ENCODE measurements at places on chromosomes 4 and X. TPM values are rescaled to one million over a fixed set of nuclear protein-coding genes. Genes with fewer than 3 reads are reported as not detected.

DNA sequence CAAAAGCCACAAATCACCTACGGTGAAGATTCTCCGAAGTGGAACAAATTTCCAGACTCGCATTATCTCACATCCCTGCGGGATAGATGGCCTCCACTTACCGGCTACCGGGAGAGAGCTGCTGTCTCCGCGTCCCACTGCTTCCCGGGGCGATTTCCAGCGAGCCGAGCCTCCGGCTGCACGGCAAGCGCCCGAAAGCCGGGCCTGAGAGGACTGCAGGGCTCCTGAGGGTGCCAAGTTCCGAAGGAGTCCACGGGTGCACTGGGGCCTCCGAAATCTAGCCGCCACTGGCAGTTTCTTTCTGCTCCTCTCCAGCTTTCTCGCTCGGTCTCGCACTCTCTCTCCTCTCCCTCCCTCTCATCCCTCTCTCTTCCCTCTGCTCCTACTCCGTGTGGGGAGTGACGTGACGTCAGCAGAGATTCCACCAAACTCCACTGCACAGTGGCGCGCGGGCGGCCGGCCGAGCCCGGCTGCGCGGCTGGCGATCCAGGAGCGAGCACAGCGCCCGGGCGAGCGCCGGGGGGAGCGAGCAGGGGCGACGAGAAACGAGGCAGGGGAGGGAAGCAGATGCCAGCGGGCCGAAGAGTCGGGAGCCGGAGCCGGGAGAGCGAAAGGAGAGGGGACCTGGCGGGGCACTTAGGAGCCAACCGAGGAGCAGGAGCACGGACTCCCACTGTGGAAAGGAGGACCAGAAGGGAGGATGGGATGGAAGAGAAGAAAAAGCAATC lies 14.0 kb upstream of the PITX2 start:
- H3K27me3 ChIP-seq, result peaks cover 52% of the 10 kb centered on the region
- H3K36me3 ChIP-seq, result no peaks in the 10 kb centered on the region
- peaks cover 3% of the 10 kb centered on the region for H3K4me1 ChIP-seq
- no peak overlapping the region for H3K4me3 ChIP-seq

DNA sequence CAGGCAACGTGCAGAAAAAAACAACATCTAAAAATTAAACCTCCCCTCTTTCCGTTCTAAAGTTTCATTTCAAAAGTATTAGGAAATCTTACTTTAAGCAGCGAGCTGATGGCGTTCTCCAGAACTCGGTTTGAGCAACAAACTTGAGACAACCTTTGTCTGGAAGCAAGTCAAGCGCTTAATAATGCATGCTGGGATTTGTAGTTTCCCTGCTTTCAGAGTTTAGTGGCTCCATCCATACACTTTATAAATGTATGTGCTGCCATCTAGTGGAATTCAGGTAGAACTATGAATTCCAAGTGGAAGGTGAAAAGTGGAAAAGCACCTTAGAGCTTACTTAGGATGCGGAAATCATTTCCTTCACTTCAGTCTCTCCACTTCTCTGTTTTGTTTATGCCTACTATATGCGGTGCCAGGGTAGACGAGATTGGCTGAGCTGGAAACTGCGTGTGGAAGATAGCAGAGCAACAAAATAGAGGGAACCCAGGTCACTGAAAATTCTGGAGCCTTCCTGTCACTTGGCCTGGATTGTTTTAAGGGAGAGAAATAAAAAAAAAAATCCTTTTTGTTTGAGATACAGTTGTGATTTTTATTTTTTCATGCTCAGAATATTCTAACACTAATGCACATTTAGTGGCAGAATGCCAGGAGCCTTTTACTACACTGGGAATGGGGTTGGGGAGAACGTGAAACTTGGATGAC lies at the start of gene BDH2:
Gene BDH2, minus strand, starts transcription at position 144 of the 702 bp plus-strand sequence. CDS start 3,580 bp downstream, outside the sequence.
- peak within 1 kb of the TSS; percentile 35 for H3K27ac ChIP-seq
- peak; percentile 51 for DNase-seq
- H3K27me3 ChIP-seq, result no peaks in the 10 kb centered on the region
- peak within 1 kb of the TSS; percentile 96 for H3K4me3 ChIP-seq

DNA sequence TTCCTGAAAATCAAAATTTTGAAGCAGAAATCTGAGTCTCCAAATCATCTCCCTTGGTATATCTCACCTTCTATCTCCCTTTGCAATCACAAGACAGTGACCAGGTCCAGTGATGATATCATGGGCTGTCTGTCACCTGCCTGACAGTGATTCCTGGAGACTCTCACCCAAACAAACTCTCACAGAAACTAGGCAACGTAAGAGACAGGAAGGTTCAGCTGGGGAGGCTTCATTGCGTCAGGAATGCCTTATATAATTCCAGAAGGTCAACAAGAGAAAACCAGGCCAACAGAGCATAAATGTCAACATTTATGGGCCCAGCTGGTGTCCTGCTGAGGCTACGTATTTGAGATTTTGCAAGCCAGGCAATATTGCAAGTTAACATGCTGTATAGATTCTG lies 412.7 kb downstream of the KCNIP4 start:
- H3K4me3 ChIP-seq, result no peak overlapping the region
- no peaks in the 10 kb centered on the region for H3K36me3 ChIP-seq
- no peaks in the 10 kb centered on the region for H3K27me3 ChIP-seq
- no peak overlapping the region for H3K27ac ChIP-seq

DNA sequence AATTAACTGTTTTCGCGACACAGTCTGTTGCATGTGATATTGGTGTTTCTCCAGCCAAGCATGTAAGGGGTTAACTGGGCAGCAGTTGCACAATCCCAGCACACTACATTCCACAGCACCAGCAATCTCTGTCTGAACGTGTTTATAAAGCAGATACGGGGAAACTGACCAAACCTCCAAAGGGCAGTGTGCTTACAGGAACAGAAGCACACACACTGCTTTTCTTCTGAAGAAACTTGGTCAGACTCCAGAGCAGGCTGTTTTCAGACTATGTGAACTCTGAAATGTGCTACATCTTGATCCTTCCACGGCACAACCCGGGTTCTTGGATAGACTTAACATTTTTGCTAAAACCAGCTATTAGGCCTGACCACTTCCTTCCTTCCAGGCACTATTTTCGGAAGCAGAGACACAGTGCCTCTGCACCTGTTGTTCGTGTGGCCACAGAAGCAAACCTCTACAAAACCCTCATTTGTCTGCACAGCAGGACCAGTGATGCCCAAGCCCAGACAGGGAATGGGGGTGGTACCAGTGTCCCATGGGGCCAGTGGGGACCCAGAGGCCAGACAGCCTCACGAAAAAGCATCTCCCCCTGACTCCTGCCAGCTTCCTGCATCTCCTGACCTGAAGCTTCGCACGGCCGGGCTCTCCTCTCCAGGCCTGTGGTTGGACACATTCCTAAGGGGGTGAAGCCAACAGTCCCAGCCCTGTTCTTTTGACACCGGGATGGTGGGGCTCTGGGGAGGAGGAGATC lies 90.1 kb downstream of the IRF2 start:
- H3K36me3 ChIP-seq, result peaks cover 29% of the 10 kb centered on the region
- no peak for DNase-seq
- no peak overlapping the region for H3K27ac ChIP-seq
- peaks cover 45% of the 10 kb centered on the region for H3K4me1 ChIP-seq

DNA sequence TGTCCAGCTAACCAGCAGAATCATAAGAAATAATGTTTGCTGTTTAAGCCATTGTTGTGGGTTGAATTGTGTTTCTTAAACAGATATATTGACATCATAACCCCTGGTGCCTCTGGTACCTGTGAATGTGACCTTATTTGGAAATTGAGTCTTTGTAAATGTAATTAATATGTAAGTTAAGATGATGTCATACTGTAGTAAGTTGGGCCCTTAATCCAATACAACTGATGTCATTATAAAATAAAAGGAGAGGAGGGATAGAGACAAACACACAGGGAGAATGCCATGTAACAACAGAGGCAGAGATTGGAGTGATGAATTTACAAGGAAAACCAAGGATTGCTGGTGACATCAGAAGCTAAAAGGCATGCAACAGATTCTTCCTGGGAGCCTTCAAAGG lies 141.4 kb downstream of the ZIC3 start:
- H3K36me3 ChIP-seq, result no peaks in the 10 kb centered on the region
- H3K27ac ChIP-seq, result no peak overlapping the region
- H3K27me3 ChIP-seq, result no peaks in the 10 kb centered on the region
- H3K4me3 ChIP-seq, result no peak overlapping the region
- DNase-seq, result no peak
- no peaks in the 10 kb centered on the region for H3K4me1 ChIP-seq

DNA sequence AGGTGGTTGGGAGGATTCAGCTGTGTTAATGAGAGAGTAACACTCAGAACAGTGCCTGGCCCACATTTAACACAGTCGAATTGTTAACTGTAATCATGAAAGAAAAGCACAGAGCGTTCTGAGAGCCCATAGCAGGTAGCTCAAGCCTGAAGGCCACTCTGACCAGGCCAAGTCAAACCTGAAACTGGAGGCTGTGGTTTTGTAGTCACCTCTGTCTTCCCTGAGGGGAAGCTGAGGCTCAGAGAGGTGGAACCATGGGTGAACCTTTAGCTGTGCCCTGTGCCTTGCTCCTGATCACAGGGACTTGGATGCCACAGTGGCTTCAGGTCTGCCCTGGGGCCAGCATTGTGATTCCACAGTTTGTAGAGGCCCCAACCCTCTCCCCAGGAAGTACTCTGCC lies 16.6 kb upstream of the UBA1 start:
- H3K4me3 ChIP-seq, result no peak overlapping the region
- H3K27me3 ChIP-seq, result no peaks in the 10 kb centered on the region
- peaks cover 70% of the 10 kb centered on the region for H3K36me3 ChIP-seq
- no peak overlapping the region for H3K27ac ChIP-seq
- no peak for DNase-seq
- no peaks in the 10 kb centered on the region for H3K4me1 ChIP-seq

- H3K27me3 ChIP-seq, result no peaks in the 10 kb centered on the region
- H3K36me3 ChIP-seq, result no peaks in the 10 kb centered on the region
- H3K4me1 ChIP-seq, result no peaks in the 10 kb centered on the region
- no peak overlapping the region for H3K27ac ChIP-seq
- H3K4me3 ChIP-seq, result no peak overlapping the region
Measured at GRCh38 chr4:53682908-53683307, 91.6 kb upstream of the LNX1 start.

DNA sequence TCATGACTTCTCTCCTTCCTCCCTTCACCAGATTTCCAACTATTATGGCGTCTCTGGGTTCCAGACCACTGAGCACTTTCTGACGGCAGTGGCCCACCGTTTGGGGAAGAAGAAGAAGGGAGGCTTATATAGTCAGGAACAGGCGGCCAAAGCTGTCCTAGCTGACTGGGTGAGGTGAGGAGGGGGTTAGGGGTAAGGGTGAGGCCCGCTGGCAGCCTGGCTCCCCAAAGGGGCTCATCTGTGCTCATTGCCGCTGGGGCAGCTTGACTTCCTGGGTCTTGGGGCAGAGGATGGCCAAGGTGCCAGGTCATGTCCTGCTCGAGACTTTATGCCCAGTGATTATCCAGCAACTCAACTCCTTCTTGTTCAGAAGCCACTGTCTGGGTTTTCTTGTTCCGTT lies 21.8 kb downstream of the GNL3L start:
- H3K36me3 ChIP-seq, result peaks cover 68% of the 10 kb centered on the region
- DNase-seq, result no peak
- H3K27ac ChIP-seq, result no peak overlapping the region
- no peaks in the 10 kb centered on the region for H3K4me1 ChIP-seq
- H3K4me3 ChIP-seq, result no peak overlapping the region
- H3K27me3 ChIP-seq, result no peaks in the 10 kb centered on the region

- no peak overlapping the region for H3K4me3 ChIP-seq
- no peaks in the 10 kb centered on the region for H3K36me3 ChIP-seq
- H3K4me1 ChIP-seq, result no peaks in the 10 kb centered on the region
- no peak overlapping the region for H3K27ac ChIP-seq
- no peak for DNase-seq
Measured at GRCh38 chr4:145337391-145337790, 144.3 kb upstream of the SMAD1 start.

- no peak overlapping the region for H3K27ac ChIP-seq
- no peaks in the 10 kb centered on the region for H3K4me1 ChIP-seq
- H3K36me3 ChIP-seq, result no peaks in the 10 kb centered on the region
- H3K4me3 ChIP-seq, result no peak overlapping the region
- DNase-seq, result no peak
Measured at GRCh38 chrX:97315939-97316338, 432.2 kb downstream of the RPA4 start.

GRCh38 chr4:73732759-73733431 lies 7.5 kb upstream of the CXCL8 start:
- no peak for DNase-seq
- no peaks in the 10 kb centered on the region for H3K27me3 ChIP-seq
- H3K4me1 ChIP-seq, result no peaks in the 10 kb centered on the region

Gene MAML3
- 1.1 TPM for total RNA-seq

Gene RPA4
- total RNA-seq, result 1.9 TPM

Gene TMPRSS11B
- total RNA-seq, result not detected

Gene C4orf54
- total RNA-seq, result not detected

Gene POF1B
- total RNA-seq, result 0.57 TPM

Data from CD4-positive, CD25-positive, alpha-beta regulatory T cell (primary cell).